ENCODE measurements at places on chromosomes 3 and 15.

- no peak for DNase-seq
Measured at GRCh38 chr15:68310178-68310803, 32.7 kb downstream of the FEM1B start.

DNA sequence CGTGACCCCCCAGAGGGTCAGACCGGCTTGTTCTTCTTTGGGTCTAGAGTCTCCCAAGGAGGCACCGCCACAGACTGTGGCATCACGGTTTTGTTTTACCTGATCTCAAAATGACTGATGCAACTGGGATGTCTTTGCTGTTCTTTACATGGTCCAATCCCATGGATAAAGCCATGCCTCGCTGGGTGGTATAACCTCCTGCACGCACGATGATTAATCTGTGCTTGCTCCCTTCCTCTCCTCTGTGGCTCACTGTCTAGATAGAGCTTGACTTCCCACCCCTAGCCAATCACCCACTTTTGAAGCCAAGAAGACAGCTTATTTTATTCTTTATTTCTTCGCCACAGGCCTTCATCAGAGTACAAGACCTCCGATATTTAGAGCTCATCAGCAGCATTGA, 36.6 kb upstream of the RHO start:
- no peak for DNase-seq

DNA sequence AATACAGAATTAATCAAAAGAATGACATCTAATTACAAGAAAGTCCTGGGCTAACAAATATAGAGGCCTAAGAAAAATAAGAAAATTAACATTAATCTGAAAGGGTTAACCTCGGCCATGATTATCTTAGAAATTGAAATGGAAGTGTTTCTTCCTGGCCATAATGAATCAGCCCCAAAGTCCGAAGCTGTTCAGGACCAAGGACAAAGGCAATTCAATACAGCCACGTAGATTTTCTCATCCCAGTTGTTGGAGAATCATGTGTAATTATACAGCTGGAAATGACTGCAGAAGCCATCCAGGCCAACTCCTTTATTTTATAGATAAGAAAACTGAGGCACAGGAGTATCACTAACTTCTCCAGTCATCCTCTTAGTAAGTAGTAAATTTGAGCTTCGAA, 38.0 kb upstream of the GBE1 start:
- DNase-seq: no peak

- DNase-seq: no peak
Measured at GRCh38 chr15:80309769-80310384, 57.9 kb upstream of the CTXND1 start.

DNA sequence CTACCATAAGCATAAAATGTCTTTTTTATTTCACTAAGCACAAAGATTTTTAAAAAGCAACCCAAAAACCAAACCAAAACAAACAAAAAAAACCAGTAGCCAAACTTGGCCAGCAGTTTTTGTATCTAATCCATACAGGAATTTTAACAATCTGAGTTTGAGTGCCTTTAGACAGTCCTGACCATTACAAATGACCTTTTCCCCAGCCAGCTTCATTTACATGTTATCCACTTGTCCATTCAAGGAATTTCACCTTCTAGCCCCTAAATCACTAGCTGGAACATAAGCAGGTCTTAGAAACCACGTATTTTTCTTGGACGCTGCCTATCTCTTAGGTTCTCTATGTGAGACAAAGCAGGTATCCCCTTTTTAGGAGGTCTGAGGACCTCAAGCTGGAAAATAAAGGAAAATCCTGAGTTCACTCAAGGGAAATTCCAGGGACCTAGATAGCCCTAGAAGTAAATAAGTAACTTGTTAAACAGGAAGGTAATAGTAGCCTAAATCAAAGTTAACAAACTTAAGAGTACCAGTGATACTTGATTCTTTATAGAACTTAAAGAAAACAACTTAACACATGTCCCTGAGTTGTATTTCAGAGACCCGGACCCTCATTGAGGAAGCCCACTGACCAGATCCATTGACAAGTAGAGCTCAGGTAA, 34.2 kb downstream of the CIP2A start:
- no peak for DNase-seq

DNA sequence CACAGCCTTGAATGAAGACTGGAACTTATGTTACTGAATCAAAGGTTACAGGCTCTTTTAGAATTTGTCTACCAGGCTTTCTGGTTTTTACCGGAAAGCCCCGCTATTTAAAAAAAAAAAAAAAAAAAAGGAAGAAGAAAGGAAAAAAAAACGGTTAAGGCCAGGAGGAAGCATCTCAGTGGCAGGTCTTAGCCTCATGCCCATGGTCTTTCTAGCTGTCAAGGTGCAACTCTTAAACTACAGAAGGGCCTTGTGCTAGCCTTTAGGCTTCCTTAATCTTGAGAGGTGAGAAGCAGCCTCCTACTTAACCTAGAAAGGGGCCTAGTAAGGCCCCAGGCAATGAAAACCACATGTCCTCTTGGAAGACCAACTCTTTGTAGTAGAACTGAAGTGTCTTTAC, 77.5 kb downstream of the TBC1D5 start:
- DNase-seq: no peak

- DNase-seq: no peak
Measured at GRCh38 chr3:12527757-12528143, 17.5 kb downstream of the MKRN2OS start.

DNA sequence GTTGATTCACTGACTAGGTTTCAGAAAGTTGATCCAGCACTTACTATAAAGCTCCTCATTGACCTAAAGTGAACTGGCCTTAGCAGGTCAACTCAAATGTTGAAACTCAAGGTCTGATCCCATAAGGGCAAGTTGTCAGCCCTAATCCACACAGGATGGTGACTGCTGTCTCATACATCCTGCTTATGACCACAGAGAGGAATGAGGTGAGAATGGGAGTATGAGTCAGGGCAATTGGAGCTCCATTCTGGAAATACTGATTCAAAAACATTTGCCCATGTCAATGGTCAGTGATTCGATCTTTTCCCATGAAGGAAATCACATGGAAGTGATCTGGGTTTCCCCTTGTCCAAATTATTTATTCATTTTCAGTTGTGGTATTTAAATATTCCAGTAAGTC, 78.7 kb downstream of the ZNF385D start:
- DNase-seq: no peak

- DNase-seq: no peak
Measured at GRCh38 chr3:123032057-123032456, 4.5 kb upstream of the SEMA5B start.

DNA sequence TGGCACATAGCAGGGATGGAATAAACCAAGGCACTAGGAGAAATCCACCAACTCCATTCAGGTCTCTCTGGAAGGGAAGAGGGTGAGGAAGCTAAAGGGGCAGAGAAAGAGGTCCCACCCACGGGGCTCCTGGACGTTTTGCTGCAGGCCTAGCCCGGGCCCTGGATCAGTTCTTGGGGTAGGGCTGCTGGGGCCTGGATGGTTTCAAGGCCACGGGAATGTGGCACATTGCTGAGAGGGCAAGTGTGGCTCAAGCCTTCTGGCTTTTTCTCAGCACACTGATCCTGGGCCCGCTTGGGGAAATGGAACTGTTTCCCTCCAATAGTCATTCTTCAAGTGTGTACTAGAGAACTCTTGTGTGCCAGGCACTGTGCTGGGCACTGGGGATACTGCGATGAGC, 24.0 kb downstream of the EPHB3 start:
- no peak for DNase-seq

- no peak for DNase-seq
Measured at GRCh38 chr15:91866371-91866905, 12.9 kb downstream of the SLCO3A1 start.

DNA sequence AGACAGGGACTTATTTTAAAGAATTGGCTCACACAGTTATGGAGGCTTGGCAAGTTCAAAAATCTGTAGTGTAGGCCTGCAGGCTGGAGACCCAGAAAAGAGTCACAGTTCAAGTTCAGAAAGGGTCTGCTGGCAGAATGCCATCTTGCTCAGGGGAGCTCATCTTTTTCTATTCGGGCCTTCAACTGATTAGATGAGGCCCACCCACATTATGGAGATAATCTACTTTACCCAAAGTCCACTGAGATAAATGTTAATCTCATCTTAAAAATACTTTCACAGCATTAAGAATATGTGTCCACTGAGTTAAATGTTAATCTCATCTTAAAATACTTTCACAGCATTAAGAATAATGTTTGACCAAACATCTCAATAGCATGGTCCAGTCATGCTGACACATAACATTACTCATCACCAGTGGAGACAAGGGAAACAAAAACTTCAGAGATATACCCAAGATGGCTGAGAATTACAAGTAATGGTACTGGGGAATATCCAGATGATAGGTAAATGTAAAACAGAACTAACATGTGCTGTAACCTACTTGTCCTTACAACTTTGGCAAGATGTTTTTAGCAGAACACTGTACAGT, 74.3 kb upstream of the STAC start:
- no peak for DNase-seq

DNA sequence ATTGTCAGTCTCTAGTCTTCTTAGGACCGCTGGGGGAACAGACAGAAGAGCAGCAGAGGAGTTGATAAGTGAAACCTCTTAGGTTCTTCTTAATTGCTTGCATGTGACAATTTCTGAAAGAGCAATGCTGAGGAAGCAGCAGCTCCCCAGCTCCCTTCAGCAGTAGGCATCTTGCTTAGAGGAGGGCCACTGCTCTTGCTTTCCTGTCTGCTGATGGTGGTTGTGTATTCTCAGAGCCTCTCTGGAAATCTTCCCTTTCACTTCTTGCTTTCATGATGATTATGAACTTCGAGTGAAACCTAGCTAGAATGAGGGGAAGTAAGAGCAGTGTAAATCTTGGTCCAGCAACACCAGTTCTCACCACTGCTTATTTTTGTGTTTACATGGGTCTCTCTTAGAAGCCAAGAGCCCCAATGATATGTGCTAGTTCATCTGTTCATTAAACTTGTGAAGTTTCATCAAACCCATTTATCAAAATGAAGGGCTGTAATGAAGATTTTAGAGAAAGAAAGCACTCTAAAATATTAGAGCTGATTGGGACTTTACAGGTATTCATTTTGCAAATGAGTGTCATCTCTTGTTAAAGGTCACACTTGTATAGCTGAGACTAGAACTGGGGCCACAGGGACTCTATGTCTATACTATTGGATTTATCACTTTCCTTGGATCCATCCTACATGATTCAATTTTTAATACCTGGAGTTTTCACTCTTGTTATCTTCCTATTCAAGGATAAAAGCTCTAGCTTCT, 246.7 kb downstream of the LPP start:
- no peak for DNase-seq

DNA sequence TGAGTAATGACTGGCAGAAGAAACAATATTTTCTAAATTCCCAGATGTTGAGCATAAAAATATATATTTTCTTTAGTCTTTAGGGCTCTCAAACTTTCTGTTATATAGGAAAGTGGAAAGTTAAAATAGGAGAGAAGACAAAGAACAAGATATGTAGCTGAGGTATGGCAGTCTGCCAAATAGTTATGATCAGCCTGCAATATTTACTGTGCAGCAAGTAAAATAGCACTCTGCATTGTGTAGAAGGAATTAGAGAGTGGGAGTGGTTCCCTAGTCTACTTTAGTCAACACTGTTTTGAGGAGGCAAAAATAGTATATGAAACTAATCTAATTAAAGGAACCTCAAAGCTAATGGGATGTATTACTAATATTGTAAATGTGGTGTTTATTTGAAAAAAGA, 978.1 kb upstream of the ALCAM start:
- no peak for DNase-seq

DNA sequence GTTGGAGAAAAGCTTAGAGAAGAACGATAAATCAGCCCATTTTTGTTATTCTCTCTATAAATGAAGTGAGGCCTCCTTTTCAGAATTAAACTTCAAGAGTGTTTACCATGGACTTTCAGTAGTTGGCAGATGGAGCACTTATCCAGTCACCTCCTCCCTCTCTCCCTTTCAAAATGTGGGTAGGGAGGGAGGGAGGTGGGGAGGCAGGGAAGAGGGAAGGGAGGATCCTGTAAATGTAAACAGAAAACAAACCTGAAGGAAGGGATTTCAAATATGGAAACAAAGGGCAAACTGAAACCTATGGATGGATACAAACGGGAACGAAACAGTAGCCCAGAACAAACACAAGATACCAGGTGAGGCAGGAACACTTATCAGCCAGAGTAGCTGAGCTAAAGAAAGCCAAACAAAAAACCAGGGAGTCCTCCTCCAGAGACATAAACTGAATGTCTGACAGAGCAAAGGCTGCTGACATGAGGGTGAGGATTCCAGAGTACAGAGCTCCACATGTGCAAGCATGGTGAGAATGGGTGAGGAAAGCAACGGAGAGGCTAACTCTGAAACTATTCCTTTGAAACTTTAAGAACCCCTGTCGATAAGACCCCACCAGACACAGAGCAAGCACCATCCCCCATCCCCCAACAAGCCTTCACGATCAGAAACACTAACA, 41.0 kb upstream of the GP5 start:
- no peak for DNase-seq

- DNase-seq: no peak
Measured at GRCh38 chr3:34783876-34784275, 855.4 kb upstream of the ARPP21 start.
